IMR-90 (cell line): ENCODE measurements at places on chromosomes 6 and 20. TPM values are rescaled to one million over a fixed set of nuclear protein-coding genes. Genes with fewer than 3 reads are reported as not detected.

The RSPO3 gene
- not detected in 2 replicates for total RNA-seq

DNA sequence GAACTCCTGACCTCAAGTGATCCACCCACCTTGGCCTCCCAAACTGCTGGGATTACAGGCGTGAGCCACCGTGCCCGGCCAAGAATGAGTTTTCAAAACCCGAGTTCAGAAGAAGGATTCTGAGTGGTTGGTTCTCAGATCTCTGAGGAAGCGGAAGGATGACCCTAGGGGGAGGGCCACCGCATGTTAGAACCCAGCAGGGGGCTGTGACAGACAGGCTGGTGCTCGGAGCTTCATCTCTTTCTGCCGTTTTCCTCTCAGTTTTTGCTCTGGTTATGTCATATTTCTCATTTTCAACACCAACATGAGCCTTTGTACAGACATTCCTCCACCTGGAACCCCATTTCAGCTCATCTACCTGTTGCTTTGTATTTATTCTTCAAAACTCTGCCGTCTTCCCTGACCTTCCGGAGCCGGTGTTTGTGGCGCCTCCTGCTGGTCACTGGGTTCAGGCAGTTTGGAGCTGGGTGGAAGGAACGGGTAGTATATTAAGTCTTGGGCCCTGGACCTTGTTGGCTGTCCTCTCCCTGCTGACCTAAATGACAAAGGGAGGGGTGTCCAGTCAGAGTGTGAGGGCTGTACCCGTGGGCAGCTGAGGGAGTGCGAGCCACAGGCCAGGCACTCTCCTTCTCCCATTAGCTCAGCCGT lies at the start of gene DEFB123:
Gene DEFB123, plus strand, starts transcription at position 621 of the 648 bp plus-strand sequence. CDS start 67 bp downstream, outside the sequence.
- no peak for DNase-seq

DNA sequence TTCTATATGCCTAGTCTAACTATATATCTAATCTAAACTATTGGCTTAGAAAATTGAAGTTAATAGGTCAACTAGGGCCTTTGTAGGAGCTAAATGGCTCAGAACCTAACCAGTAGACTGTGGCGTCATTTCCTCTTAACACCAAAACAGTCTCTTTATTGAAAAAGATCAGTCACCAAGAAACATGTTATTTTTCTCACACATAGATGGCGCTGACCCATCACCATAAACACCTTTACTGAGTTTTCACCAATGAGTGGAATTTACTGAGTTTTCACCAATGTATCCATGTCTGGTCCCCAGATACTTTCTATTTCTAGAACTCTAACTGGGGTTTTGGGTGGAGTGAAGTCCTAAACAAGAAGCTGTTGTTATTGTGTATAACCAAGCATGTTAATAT lies 636.0 kb downstream of the BCKDHB start:
- DNase-seq: peak; percentile 25

GRCh38 chr20:19620446-19620845 lies 137.6 kb upstream of the RIN2 start:
- no peak for DNase-seq

DNA sequence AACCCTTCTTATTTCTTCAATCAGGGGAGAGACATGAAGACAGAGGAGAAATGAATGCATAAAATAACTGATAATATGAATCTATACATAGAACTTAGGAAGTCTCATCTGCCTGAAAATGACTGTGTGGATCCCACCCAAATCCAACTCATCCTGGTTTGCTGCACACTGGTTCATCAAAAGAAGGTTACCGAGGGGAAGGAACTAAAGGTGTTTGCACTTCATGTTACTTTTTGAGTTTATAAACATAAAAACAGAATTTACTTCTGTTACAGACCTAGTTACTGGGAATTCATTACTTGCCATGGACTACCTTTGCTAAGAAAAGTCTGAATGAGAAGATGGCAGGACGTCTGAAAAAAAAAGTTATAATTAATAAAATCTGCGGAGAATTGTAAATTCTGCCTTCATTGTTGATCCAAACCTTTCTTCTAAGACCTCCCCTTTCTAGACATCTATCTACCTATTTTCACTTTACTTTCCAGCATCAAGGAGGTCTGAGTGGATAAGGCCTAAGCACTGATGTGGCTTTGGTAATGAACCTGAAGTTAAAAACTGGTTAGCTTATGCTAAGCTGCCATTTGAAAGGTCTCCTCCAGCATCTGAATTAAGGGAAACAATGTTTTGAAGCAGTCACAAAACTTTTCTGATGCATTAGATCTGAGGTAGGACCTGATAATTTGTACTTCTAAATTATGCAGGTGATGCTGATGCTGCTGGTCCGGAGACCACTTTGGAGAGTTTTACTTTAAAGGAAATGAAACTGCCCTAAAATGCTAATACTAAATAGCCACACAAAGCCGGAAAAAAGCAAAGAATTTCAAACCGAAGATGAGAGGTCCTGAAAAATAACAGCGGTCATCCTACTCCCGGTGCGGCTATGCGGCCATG lies 84.0 kb downstream of the HFE start:
- DNase-seq: no peak

DNA sequence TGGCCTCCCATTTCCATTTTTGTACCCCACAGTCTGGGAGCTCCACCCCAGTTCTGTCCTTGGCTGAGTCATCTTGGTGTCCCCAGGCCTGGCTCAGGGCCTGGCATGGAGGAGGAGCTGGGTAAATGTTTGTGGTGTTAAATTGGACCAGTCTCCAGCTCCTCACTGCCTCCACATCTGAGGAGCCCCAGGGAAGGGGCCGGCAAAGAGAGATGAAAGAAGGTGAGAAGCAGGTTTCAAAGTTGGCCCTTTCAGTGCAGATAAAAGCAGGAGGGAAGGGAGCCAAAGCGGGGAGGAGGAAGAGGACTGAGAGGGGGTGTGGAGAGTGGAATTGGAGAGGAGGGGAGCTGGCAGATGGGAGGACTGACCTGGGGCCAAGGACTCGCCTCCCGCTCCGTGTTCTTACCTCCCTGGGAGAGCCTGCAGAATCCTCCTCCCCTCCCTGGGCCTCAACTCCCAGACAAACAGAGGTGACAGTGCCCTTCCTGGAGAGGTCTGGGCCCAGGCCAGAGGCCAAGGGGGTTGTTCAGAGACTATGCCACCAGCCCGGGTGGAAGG lies 89.0 kb downstream of the CD40 start:
- DNase-seq: no peak

- DNase-seq: no peak
Measured at GRCh38 chr6:67759001-67759400, 876.1 kb upstream of the ADGRB3 start.

The NFKBIL1 gene
- 10.0 and 10.8 TPM in 2 replicates for total RNA-seq

DNA sequence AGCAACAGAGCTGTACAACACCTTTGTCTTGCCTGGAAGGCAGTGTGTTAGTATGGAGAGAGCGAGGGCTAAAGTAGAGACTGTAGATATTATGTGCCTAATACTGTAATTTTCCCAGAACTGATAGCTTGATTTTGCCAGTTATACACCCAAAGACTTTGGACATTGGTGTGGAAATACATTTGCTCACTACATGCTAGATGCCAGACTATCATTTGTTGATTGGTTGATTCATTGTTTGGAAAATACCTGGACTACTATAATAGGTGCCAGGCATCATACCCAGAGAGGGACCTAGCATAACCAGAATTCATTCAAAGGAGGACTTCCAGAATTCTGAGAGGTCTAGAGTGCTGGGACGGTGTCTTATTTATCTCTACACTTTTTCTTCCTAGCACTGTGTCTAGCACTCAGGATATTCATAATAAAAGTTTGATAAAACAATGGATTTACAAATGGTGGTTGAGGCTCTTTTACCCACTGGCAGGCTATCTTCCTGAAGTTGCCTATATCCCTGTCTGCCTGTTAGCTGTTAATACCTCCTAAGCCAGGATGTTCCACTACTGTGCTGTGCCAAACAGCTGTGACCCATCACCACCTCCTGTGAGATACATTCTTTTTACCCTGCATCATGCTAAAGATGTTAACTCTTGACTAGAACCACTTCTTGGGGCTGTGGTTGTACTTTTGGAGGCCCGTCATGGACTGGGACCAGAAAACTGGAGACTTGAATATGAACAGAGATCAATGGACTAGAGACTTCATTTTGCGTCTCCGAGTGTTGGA lies 72.2 kb upstream of the FUCA2 start:
- peak; percentile 91 for DNase-seq

DNA sequence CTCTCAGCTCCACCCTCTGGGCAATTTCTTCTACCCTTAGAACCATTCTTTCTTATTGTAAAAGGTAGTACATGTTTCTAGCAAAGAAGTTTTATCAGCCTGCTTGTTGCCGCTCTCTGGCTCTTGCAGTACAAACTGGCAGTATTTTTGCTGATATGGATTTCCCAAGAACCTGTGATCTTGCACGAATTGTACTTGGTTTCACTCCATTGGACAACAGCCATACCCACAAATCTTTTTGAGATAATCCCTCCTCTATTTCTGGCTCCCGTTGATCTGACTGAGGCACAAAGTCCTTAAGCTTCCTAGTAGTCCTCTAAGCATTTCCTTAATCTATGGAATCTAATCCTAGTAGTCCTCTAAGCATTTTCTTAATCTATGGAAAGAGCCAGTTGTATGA lies 487.0 kb upstream of the PTCHD4 start:
- DNase-seq: no peak

The DLK2 gene
- 0.90 and 1.1 TPM in 2 replicates for total RNA-seq

- DNase-seq: no peak
Measured at GRCh38 chr20:35629427-35630145, 14.0 kb downstream of the SPAG4 start.

GRCh38 chr20:3046677-3047462 lies 1.0 kb downstream of the MRPS26 start:
- DNase-seq: no peak

GRCh38 chr6:129130959-129131681 lies 248.2 kb downstream of the LAMA2 start:
- no peak for DNase-seq

- peak; percentile 70 for DNase-seq
Measured at GRCh38 chr6:33700391-33701050, 11.0 kb downstream of the UQCC2 start.

The FAM209B gene
- total RNA-seq: not detected in 2 replicates

DNA sequence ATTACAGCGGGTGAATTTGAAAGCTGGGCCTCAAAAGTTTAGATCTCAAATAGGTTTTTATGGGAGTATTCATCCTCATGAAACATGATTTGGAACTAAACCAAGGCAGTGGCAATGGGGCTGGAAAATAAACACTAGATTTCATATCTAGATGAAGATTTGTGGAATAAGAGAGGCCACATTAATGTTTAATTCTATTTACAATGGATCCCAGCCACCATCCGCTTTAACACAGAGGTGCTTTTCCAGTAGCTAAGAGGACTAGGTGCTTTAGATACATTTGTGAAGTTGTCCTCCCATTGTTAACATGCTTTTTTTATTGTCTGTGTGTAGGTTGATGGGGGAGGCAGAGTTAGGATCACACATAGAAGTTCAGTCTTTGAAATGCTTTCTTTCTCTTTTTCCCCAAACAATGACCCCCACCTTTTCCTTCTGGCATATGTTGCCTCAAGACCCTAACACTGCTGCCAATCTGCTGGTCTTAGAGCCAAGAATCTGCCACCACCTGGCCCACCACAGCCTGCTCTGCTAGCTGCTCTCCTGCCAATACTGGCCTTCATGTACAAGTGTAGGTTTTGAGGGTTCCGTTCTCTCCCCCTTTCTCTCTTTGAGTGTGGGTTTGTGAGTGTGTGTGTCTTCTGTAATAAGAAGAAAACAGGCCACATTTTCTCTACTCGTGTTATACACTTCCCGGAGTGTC lies 27.8 kb upstream of the GFRAL start:
- DNase-seq: no peak

The HLA-DPB1 gene
- 5.8 and 7.7 TPM in 2 replicates for total RNA-seq

The PTGIS gene
- 1.1 and 1.6 TPM in 2 replicates for total RNA-seq

The PNPLA1 gene
- total RNA-seq: not detected in 2 replicates

DNA sequence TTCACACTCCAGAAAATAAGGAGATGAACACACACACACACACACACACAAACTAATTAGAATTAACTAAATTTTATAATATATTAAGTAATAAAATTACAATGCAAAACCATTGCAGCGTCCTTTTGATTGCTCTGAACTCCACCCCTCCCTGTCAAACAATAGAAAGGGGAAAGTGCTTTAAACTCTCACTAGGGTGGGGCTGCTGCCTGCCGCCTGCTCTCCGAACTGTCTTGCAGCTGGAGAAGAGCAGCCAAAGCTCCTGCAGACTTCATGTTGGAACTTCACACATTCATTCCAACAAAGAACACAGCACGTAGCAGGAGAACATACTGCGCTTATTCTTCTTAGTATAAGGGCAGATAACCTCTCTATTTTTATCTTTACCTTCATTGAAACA lies 83.2 kb downstream of the GCLC start:
- no peak for DNase-seq

GRCh38 chr6:157272866-157273755 lies 50.2 kb downstream of the TMEM242 start:
- DNase-seq: no peak

The HDGFL1 gene
- total RNA-seq: not detected in 2 replicates
